ENCODE measurements at places on chromosomes 12 and 14.

DNA sequence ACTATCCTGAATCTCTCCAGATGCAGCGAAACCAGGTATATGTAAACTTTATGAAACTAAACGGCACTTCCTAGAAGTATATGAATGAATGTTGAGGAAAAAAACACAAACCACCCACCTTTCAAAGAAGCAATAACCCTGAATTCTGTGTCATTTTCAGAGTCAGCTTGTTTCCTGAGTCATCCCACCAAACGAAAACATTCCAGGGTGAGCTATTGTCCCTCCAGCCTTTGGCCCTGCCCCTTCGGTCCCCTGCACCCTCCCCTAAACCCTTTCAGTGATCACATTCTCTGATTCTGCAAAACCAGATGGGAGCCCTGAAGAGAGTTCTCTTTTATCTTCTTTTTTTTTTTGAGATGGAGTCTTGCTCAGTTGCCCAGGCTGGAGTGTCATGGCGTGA, 202.6 kb upstream of the ALG10B start:
- no peak for DNase-seq

GRCh38 chr14:66315548-66315947, 170.6 kb upstream of the CCDC196 start:
- no peak for DNase-seq

DNA sequence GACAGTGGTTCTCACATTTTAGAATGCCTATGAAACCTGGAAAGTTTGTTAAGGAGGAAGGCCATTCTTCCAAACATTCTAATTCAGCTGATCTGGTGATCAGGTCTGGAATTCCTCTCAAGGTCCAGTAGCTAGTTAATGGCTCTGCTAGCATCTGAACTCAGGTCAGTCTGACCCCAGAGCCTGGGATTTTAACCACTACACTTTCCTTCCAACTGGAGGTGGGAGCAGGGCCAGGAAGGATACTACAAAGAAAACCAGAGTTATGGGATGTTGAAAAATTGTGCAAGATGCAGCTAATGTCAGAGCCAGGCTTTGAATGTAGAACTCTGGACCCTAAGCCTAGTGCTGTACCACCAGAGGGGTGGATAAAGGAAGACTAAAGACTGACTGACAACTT, 73.6 kb upstream of the NID2 start:
- DNase-seq: no peak

- no peak for DNase-seq
These were observed 29.9 kb upstream of the AEBP2 start for GRCh38 chr12:19409376-19409775.

All from stimulated activated CD4-positive, alpha-beta T cell treated with anti-CD3 and anti-CD28 coated beads, Interleukin-4, amount 100 ng/mL, for 24 hours (primary cell).